ENCODE measurements at places on chromosomes 11 and 22.

GRCh38 chr11:66363805-66364535, 7.6 kb downstream of the SLC29A2 start:
- DNase-seq: no peak

DNA sequence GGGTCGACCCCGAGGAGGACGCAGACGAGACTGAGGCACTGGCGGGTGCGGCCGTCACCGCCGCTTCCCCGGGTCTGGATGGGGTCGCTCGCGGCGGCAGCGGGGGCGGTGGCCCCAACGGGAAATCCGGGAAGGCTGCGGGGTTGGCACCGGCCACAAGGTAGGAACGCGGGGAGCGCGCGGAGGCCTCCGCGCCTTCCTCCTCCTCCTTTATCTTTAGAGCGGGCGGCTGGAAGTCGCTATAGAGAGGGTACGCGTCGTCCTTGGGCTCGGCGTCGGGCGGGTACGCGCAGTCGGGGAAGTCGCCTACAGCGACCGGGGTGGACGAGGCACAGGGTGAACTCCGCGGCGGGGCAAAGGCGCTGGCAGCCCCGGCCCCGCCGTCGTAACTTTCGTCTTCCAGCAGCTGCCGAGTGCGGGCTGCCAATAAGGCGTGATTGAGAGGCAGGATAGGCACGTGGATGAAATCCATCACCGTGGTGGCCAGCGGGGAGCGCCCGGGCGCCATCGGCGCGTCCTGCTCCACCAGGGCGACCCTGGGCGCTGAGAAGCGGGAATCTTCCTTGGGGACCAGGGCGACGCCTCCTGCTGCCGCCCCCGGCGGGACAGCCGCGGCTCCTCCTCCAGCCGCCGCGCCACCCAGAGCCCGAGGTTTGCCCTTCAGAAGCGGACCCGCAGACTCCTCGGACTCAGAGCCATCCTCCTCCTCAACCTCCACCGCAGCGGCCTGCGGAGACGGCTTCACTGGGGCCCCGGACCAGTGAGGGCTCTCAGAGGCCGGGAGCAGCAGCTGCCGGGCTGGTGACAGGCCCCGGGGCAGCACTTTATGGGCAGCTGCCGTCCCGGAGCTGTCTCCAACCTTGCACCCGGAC, 1.7 kb downstream of the PGR start:
- DNase-seq: no peak

- DNase-seq: no peak
Observed at GRCh38 chr22:45491841-45492240, 10.8 kb upstream of the FBLN1 start.

DNA sequence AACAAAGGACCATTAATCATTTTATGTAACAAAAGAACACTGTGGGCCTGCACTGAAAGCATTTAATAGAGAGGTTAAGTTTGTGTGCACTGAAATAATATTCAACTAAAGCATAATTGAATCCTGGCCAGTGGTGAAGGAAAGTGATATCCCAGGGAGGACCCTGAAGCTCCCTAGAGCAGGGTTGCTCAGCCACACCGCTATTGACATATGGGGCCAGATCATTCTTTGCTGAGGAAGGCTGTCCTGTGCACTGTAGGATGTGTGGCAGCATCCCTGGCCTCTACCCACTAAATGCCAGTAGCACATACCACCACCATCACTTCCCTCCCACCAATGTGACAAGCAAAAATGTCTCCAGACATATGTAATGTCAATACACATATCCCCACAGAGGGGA, 166.1 kb upstream of the MTNR1B start:
- no peak for DNase-seq

DNA sequence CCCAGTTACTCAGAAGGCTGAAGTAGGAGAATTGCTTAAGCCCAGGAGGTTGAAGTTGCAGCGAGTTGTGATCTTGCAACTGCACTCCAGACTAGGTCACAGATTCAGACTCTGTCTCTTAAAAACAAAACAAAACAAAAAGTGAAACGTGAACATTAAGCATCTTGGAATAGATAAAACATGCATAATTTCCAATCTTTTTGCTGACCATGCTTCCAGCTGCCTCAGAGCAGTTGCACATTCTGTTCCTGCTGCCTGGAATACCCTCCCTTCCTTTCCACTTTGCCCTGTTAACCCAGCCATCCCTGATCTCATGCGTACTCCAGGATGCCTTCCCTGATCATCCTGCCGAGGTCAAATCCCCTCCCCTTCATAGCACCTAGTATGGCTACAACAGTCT, 718 bp upstream of the CCDC88B start:
- no peak for DNase-seq

DNA sequence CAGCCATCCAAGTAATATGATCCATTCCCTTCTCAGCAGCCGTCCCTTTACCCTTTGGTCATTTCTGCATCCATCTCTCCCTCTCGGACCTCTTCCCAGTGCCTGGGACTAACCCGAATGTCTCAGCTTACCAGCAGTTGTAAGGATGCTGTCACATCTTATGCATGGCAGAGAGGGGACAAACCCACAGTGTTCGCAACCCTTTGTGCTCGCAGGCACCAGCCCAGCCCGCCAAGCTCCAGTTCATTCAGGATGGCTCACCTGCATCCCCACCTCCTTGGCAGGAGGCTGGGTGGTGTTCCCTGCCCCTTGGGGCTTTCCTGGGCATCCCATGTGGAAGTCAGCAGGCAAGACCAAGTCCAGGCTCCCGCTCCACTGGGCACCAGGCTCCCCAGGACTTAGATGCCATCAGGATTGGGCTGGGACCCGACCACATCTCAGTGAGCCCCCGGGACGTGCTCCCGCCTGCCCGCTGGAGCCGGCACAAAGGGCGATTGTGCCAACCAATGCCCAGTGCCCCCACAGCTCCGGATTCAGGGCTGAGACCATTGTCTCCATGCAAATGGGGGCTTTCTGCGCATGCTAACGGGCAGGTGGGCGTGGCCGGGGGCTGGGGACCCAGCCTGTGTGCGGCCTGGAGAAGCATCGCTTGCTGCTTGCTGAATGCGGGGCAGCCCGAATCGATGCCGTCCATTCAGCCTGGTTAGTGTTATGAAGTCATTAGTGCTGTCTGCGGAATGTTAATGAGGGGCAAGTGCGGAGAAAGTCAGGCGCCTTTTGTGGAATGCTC, 108.6 kb downstream of the KCNQ1OT1 start:
- DNase-seq: no peak

DNA sequence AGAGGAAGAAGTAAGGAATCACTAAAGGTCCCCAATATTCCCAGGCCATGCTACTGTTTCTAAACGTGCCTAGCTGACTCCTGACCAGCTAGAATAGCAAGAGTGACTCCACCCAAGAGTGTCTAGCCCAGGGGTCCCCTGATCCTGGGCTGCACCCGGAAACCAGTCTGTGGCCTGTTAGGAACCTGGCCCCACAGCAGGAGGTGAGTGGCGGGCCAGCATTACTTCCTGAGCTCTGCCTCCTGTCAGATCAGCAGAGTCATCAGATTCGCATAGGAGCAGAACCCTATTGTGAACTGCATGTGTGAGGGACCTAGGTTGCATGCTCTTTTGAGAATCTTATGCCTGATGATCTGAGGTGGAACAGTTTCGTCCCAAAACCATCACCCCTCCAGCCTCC, 2.0 kb downstream of the MMP20 start:
- no peak for DNase-seq

GRCh38 chr11:7936615-7937014, 4.9 kb downstream of the OR10A3 start:
- no peak for DNase-seq

GRCh38 chr11:46594374-46594700, 514 bp upstream of the AMBRA1 start:
- no peak for DNase-seq

DNA sequence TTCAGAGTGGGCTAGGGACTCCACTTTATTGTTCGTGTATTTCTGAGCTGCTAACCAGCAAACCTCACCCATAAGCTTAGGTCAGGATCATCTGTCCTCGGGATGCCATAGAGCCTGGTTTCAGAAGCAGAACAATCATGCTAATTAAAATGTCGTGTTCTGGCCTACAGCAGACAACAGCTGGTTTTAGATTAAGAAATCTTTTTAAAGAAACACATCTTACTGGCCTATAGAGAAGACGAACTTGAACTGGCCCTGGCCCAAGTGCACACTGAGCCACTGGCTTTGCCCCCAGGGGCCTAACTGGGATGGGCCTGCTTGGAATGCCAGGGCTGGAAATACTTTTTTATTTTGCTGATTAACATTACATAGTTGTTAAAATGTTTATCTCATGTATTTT, 63.2 kb downstream of the ALX4 start:
- DNase-seq: no peak

GRCh38 chr11:118071416-118072030, 5.4 kb upstream of the TMPRSS4 start:
- DNase-seq: no peak

GRCh38 chr11:132886335-132886734, 646.0 kb downstream of the OPCML start:
- no peak for DNase-seq

DNA sequence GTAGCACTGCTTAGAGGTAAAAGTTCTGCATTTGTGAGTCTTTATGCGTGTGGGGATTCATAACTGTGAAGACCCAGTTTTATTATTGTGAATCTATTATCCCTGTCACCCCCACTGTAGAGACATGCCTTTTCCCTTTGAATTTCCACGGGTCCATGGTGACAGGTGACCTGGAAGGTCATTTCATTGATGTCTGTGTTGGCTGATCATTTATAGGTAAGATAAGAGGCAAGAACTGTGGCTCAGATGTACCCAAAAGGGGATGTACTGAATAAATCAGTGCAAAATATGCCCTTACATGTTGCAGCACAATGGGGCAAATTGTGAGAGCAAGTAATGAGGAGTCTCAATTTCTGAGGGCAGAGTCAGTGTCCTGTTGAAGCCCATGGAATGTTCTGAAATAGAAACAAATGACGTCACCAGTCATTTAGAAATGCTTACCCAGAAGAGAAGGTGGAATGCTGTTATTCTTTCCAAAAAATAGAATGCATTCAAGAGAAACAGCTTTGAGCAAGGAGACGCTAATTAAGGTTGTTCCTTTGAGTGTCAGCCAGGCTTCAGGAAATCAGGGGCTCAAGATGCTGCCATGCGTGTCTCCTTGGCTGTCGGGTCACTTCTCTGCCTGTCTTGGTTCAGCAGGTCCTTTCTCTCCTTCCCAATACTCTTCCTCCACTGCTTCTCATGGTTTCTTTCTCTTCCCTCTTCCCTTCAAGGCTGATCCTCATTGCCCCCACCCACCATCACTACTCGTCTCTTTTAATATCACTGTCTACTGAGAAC, 118.7 kb upstream of the E2F8 start:
- no peak for DNase-seq

DNA sequence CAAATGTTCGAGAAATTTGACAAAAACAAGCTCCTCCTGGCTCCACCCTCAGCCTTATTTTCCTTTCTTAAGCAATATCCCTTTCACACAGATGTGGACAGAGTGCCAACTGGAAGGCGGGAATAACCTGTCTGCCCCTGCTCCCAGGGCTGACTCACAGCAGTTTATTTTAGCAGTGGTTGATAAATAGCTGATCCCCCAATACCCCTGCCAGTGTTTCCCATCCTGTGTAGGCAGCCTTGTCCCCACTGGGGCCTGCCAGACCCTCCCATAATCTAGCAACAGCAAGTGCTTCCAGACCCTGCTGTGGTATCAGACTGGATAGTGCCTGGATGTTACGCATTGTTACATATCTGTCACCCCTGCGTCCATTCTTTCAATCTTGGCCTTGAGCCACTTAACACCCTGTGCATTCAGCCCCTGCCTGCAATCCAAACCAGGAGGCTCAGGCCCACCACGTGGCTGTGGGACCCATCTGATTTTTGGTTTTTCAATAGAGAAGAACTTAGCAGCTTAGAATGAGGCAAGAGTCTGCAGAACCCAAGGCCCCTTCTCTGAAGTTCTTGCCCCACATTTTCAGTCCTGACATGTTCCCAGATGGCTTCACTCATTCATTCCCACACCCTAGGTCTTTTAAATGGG, 53.7 kb downstream of the PARVA start:
- no peak for DNase-seq
